Activated CD4-positive, alpha-beta T cell treated with anti-CD3 and anti-CD28 coated beads, Interleukin-2, Interleukin-6, amounts not matched to agents 100 ng/mL and 50 ng/mL, durations not matched to agents 16 hours and 8 hours (primary cell): ENCODE measurements at places on chromosomes 4 and X.
A peak's percentile ranks its signal among the peaks of the same experiment; 100 is the strongest.

DNA sequence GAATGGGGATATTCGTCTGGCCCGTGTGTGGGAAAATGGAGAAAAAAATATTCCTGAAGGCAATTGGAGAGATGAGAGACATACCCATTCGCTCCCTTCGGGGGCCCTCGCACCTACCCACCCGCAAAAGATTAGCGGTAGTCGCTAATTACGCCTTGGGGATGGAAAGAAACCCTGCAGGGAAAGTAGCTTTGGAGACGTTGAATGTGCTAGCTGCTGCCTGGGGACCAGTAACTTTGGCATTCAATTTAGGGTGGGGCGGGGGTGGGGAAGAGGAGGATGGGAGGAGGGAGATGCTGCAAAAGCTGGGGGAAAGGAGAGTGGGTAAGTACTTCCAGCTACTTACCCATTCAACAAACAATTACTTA is 407 bp upstream of the ZC4H2 start:
- DNase-seq: no peak

DNA sequence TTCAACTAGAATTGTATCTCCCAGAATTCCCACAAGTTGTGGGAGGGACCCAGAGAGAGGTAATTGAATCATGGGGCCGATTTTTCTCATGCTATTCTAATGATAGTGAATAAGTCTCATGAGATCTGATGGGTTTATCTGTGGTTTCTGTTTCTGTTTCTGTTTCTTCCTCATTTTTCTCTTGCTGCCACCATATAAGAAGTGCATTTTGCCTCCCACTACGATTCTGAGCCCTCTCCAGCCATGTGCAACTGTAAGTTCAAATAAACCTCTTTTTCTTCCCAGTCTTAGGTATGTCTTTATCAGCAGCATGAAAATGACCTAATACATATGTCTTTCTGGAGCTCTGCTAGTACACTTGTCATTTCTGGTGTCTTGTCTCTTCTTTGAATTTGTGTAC is 22.1 kb upstream of the OR13H1 start:
- DNase-seq: no peak

- no peak for DNase-seq
Measured at GRCh38 chr4:77163641-77164040, 6.6 kb downstream of the CCNG2 start.

DNA sequence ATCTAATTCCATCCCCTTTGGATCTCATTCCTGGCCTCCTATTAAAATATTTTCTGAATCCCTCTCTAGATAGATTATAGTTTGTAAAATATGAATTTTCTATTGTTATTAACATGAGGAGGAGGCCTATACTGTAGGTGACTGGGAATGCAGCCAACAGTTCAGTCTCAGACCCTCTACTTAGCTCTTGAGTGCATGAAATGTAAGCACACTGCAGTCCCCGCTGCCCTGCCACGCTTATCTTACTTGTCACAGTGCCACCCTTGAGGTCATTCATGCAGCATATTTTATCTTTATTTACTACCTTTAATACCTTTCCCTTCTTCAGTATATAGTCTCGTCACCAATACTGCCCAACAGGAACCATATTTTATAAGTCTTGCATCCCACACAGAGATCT is 151.0 kb downstream of the CAMK2D start:
- no peak for DNase-seq

- DNase-seq: no peak
Measured at GRCh38 chrX:9737363-9737762, 28.3 kb downstream of the GPR143 start.

DNA sequence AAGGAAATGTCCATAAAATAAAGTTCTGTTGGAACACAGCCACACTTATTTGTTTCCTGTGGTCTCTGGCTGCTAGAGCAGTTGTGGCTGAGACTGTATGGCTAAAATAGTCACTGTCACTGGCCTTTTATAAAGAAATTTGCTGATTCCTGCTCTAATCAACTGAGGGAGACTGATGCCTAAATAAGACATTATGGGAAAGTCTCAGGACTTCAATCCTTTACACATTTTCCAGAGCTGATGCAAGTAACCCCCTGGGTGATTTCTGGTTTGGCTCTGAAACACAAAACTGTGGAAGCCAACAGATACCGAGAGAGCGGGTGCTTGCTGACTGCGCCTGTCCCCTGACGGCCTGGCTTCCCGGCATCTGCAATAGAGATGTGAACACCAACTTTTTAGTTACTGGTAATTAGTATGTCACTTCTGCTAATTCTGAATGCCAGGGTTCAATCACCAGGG is 64.0 kb downstream of the POLR2B start:
- DNase-seq: no peak

DNA sequence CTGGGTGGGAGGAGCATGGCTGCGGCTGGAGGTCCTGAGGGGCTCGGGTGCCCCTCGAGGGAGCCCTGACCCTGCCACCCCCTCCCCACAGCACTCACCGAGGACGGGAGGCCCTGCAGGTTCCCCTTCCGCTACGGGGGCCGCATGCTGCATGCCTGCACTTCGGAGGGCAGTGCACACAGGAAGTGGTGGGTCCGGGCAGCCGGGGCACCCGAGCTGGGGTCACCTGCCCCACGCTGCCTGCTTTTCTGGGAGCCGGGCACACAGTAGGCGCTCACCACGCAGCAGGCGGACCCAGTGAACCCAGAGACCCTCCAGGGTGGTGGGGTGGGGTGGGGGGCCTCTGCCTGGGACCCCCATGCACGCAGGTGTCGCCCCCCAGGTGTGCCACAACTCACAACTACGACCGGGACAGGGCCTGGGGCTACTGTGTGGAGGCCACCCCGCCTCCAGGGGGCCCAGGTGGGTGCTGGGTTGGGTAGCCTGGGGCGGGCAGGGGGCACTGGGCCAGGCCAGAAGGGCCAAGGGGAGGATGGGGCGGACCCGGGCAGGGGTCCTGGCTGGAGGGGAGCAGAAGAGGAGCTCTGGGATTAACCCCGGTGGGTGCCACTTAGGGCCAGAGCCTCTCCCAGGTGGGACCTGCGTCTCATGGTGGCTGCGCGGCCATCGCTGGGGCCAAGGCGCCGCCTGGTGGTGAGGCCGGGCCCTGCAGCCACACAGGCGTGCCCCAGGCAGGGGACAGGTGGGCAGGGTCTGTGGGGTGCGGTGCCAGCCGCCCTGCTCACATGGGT is 1.4 kb downstream of the HGFAC start:
- DNase-seq: peak; percentile 71

GRCh38 chr4:86961605-86962295 is 26.9 kb downstream of the AFF1 start:
- DNase-seq: no peak

DNA sequence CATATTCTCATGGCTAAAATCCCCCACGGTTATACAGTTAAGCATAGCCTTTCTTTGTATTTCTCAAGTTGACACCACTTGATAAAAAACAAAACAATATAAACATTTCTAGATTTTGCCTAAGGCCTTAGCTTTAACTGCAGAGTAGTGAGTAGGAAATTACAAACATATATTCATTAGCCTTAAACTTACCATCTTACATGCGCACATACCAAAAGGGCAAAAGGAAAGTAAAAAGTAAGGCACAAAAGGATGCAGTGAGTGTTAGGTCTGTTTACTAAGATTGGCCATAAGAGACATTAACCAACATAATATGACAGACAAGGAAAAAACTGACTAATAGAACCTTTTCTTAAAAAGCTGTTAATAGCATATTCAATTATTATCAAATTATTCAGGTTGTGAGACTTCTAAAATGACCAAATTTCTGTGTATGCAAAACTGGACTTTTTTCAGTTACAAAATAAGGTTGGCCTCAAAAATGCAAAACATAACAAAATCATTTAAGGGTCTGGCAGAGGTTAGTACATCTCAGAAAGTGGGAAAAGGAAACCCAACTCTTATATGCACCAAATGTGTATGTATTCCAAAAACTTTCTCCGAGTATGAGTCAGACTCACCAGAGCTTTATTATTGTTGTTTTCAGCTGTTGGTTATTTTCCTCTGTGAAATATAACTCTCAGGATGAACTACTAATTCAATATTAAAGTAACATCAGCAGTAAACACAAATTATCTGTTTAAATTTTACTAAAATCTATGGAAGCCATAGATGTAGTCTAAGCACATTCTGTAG is 39.9 kb downstream of the SEPSECS start:
- no peak for DNase-seq

GRCh38 chrX:11757719-11758399 is at the start of gene MSL3:
TSS of gene MSL3 (plus strand) at chrX:11758237. CDS start at chrX:11758264, 27 bp downstream.
- DNase-seq: peak; percentile 56

DNA sequence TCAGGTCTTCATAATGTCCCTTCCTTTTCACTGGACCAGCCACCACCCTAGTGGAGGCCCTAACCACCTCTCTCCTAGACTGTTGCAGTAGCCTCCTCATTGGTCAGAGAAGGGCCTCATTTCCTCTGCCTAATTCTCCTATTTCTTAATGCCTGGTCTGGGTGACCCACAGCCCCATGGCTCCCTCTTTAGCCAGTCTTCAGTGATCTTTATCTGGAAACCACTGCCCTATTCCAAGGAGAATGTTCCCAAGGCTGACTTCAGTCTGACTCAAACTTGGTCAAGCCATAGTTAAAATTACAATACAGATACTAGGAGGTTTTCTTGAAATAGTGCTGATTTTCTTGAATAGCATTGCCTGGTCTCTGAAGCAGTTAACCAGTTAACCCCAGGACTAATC is 53.6 kb upstream of the PRPS1 start:
- no peak for DNase-seq

DNA sequence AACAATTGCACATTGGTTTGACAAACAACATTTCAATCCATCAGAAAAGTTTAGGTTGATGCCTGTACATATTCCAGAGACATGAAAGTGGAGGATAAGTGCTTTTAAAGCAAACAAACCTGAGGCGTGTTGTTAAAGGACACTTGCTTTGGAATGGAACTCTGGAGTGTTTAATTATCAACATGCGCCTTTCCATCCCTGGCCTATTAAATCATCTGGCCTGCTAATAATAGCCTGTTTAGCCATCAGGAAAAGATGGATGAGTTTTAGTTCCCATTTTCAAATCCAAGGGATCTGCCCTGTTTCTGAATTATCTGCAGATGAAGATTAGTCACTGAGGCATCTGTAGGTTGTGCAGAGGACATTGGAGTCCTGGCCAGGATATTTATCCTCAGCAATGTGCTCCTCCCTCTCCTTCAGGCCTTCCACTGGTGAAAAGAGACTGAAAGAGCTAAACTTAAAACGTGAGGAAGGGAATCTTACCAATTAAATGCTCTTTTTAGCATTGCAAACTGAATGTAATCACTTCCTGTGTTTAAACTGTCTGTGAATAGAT is 388.9 kb downstream of the PPARGC1A start:
- no peak for DNase-seq

DNA sequence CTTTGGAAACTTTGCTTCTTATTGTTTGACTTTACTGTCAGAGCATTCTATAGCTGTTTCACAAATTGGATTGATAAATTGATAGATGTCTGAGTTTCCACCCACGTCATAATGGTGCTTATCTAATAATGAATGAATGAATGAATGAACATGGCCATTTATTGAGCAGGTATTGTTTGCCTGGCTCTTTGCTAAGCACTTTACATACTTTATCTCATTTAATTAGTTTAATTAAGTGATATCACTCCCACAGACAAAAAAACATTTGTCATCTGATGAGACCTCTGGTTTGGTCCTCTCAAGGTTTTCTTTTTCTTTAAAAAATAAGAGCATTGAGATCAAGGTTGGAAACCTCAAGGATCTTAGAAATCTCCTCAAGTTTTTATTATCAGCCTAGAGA is 2.8 kb downstream of the FRAS1 start:
- DNase-seq: no peak

- no peak for DNase-seq
Measured at GRCh38 chr4:24807611-24808010, 12.2 kb downstream of the SOD3 start.

GRCh38 chrX:154873329-154873728 is 12.8 kb upstream of the F8A1 start:
- no peak for DNase-seq

DNA sequence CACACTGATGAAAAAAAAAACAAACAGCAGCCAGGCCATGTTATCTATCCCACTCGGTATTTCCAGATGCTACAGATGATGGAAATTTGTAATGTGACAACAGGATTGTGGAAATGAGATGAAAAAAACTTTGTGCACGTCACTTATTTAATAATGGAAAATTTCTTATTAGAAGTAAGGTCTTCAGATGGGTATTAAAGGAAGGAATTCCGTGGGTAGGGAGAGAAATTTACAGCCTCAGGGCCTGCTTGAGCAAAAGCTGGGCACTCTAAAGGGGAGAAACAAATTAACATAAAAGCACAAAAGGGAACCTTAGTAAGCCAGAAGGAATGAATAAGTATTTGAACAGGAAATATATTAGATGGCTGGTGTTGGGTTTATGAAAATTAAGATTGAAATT is 4.2 kb upstream of the PKD2 start:
- no peak for DNase-seq

DNA sequence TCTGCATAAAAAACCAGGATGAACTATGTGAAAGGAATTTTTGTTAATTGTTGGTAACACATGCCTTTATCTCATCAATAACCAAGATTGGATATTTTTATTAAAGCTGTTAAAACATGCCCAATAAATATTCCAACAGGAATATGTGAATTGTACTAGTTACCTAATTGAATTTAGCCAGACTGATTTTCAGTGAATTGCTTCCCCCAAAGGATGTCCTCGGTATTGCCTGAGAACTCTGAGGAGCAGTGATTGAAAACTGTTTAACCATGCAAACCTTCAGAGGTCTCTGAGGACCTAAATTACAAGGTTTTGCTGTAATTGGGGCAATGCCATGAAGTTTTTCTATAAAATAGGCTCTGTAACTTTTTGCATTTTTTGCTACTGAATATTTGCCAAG is 66.6 kb downstream of the BLTP1 start:
- no peak for DNase-seq

DNA sequence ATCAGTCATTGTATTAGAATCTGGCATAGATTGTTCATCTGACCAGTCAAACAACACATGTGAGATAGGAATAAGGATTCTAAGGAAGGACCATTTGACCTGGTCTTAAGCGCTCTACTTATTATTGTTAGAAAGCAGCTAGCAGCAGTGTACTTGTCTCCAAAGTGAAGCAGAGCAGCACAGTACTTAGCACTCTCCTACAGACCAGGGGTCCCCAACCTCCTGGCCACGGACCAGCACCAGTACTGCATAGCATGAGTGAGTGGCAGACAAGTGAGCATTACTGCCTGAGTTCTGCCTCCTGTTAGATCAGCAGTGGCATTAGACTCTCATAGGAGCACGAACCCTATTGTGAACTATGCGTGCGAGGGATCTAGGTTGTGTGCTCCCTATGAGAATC is 135.9 kb upstream of the SPRY1 start:
- no peak for DNase-seq

DNA sequence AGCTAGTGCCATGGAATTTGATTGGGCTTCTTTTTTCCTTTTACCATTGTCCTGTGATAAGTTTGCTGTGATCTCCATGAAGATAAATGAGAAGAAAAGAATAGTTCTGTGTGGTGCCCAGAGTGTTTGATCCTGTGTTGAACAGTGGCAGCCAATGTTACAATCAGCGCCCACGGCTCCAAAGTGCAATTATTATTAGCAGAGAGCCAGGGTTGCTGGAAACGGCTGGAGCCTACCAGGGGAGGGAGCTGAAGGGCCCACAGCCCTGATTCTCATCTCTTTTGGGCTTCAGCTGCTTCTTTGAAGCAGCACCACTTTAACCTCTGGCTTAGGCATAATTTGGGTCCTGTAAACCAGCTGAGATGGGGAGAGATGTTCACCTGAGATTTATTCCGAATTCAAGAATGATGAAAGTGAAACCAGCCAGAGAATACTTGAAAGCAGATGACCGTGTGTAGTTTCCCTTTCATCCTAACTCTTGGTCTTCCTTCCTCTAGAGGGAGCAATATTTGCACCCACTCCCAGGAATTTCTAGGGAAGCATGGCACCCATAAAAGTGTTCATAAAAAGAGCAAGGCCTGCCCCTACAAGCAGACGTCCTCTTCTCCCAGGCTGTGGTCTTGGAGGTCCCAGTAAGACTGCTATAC is 298.3 kb downstream of the EVC2 start:
- DNase-seq: no peak
